ENCODE measurements at places on chromosomes 7 and 10.
A peak's percentile ranks its signal among the peaks of the same experiment; 100 is the strongest.

GRCh38 chr7:144468990-144469732 lies 65.7 kb upstream of the NOBOX start:
- no peak for DNase-seq

- no peak for DNase-seq
These were observed 5.7 kb downstream of the NAT16 start for GRCh38 chr7:101174322-101174854.

- no peak for DNase-seq
These were observed 1.7 kb downstream of the CXCL12 start for GRCh38 chr10:44382981-44383748.

DNA sequence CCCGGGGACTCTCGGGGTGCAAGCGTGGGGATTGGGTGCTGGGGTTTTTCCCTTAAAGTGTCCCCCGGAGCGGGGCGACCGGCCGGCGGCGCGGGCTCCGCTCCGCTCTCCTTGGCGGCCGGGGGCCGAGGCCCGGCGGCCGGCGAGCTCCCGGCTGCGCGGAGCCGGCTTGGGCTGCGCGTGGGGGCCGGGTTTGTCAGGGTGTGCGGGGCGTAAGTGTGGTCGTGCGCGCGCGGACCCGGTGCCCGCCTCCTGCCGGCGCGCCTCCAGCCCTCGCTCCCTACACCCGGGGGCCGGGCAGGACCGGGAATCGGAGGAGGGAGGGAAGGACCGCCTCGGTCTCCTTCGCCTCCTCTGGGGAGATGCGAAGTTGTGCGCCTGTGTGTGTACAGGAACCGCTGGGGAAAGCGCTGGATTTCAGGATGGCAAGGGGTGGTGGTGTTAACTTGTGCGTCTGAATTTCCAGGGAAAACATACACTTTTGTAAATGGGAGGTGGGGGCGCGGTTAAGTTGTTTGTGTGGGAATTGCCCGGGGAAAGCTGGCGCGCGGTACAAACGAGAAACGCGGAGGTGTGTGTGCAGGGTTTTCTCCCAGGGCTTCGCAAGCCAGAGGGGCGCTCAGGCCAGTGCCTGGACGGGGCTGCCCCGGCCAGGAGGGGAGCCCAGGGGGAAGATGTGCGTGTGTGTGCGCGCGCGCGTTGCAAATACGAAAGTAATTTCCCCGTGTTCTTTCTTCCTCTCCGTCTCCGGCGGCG lies 737 bp downstream of the ZMIZ1 start:
- no peak for DNase-seq

DNA sequence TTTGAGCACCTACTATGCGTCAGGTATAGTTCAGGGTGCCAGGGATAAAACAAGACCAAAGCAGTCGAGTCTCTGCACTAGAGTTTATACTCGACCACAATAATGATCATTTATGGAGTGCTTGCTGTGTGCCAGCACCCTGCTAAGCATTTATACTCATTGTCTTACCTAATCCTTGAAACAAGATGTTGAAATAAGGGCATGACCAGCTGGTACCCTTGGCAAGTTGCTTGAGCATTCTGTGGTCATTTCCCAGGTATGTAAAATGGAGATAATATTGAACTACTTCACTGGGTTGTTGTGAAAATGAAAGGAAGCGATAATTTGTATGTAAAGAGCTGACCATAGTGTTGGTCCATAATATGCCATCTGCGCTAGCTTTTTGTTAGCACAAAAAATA lies 185.4 kb downstream of the CYP26A1 start:
- DNase-seq = no peak

GRCh38 chr10:128927497-128928161 lies 539.4 kb upstream of the MGMT start:
- DNase-seq = peak; percentile 24

GRCh38 chr10:43391496-43391895 lies 17.5 kb downstream of the HNRNPF start:
- no peak for DNase-seq

- DNase-seq = no peak
These were observed 22.4 kb upstream of the ODAD2 start for GRCh38 chr10:28020993-28021982.

DNA sequence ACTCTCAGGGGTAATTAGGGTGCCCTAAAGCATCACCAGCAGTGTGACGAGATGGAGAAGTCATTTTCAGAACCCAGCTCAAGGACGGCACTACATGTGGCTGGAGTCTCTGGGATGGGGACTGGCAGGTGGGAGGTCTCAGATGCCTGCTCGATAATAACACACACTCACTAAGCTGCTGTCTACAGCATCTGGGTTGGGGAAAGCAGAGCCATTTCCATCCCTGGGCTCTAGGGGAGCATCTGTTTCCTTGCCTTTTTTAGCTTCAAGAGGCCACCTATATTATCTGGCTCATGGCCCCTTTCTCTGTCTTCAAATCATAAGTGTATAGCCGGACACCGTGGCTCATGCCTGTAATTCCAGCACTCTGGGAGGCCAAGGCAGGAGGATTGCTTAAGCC lies 79.6 kb downstream of the SH3PXD2A start:
- DNase-seq = no peak

GRCh38 chr10:11604865-11605650 lies 6.4 kb downstream of the USP6NL start:
- DNase-seq = no peak

GRCh38 chr7:20304366-20304765 lies 26.3 kb upstream of the ITGB8 start:
- DNase-seq = no peak

DNA sequence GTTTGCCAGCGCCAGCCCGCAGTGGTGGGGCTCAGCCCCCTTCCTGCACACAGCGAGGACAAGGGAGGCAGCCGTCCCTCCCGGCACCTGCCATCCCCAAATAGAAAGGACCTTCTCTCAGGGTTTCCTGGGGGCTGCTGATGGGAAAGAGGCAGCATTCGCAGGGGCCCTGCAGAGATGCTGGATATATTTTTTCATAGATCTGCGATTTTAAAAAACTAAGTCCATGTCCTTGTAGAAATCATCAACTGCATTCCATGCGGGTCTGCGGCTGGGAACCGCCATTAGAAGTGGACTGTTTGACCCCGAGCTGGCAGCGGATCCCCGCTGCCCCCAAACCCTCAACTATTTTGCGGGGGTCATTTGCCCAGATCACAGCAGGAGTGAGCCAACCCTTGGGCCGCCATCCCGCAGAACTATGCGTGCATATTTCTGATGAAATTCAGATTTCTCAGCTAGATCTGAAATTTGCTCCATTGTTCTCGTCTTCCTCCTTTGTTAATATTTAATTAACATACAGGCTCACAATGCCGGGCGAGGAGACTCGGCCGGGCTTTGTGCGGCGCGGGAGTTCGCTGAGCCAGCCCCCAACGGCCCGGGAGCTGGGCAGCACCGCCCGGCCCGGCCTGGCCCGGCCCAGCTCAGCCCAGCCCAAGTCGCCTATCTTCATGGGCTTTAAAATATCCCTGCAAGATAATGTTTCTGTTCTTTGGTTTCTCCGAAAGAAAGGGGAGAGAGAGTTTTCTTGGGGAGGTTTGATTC lies 2.0 kb downstream of the EN2 start:
- DNase-seq = no peak

DNA sequence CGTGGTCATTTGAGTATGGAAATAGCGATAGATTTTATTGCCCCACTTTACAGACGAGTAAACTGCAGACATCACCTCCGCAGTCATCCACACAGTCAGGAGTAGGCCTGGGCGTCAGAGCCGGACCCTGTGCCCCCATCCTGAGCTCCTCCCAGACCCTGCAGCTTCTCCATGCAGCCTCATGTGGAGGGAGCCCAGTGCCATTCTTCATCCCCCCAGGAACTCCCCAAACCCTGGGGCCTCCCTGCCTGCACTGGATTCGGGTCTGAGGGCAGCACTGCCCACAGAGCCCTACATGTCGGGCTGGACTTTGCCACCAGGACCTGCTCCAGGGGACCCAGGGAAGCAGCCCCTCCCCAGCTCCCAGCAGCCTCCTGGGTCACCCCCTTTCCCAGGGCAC lies 100.8 kb downstream of the MKI67 start:
- no peak for DNase-seq

GRCh38 chr7:156994417-156994816 lies 16.0 kb downstream of the MNX1 start:
- no peak for DNase-seq

GRCh38 chr10:89699581-89700064 lies 1.8 kb upstream of the KIF20B start:
- no peak for DNase-seq

- DNase-seq = no peak
These were observed 209.8 kb downstream of the ACTR3B start for GRCh38 chr7:152969335-152969734.

DNA sequence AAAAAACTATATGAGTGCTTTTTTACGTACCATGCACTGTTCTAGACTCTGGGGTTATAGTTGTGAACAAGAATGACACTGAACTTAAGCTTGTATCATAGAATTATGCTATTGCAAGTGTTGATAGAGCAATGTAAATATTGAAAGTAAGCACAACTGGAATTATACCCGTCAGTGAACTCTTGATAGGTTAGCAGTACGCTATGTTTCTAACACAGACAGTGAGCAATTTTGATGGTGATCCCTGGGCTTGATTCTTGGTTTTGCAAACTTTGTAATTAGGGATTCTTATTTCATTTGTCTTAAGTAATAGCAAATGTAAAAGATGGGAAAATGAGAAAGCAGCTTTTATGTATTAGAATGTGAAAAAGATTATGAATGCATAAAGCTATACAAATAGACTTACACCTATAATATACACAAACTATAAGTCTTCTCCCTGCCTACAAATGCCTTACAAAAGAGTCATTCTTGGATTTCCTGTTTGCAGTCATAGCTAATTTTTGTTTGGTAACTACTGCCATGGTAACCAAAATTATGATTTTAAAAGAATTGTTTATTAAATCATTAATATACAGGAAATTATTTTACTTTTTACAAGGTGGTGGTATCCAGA lies 6.7 kb downstream of the TES start:
- DNase-seq = no peak

DNA sequence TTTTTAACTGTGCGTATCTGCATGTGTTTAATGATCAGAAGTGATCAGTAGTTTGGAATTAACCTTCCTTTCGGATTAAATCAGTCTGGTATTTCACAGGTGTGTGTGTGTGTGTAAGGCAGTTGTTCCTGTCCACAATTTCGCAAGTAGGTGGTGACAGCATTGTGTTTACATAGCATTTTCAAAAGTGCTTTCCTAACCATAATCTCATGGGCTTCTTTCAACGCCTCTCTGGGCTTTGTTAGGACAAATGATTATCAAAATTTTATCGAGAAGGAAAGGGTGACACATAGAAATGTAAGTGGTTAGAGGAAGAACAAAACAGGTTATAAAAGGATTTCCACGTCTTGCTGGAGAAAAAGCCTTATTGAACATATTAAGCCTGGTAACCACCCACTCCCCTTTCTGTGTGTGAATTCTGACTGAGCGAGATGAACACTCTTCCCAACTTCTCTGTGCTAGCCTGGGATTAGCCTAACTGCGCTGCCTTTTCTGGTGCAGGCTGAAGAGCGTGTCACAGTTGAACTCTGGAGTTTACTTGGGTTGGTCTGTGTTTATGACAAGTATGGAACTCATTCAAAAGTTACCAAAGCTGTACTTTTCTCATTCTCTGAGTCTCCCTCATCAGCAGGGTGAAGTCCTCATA lies 292.3 kb upstream of the PITRM1 start:
- DNase-seq = no peak

- no peak for DNase-seq
These were observed 29.9 kb downstream of the PANK1 start for GRCh38 chr10:89615112-89615511.

DNA sequence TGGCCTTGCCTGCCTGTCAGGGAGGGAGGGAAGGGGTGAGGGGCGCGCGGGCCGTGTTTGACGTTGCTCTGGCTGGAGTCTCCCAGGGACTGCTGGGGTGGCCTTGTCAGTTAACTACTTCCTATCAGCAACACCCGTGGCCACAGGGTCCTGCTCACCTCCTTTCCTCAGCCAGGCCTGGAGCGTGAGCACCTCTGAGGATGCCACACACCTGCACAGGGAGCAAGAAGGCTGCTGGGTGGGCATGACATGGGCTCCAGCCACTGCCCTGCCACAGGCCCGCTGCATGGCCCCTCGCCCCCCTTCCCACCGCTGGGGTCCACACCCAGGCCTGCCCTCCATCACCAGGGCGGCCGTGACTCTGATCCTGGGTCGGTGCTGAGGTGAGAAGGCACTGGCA lies 212.4 kb downstream of the ELFN1 start:
- no peak for DNase-seq

DNA sequence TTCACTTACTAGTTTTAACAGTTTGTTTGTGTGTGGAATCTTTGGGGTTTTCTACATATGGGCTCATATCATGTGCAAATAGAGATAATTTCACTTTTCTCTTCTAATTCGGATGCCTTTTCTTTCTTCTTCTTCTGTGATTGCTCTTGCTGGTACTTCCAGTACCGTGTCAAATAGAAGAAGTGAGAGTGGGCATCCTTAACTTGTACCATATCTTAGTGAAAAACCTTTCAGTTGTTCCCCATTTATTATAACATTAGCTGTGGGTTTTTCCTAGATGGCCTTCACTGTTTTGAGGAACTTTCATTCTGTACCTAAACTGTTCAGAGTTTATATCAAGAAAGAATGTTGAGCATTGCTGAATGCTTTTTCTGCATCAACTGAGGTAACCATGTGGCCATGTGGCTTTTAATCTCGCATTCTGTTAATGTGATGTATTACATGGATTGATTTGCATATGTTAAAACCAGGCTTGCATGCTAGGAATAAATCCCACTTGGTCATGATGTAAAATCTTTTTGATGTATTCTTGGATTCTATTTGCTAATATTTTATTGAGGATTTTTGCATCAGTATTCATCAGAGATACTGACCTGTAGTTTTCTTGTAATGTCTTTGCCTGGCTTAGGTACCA lies 78.7 kb downstream of the FAM107B start:
- no peak for DNase-seq

DNA sequence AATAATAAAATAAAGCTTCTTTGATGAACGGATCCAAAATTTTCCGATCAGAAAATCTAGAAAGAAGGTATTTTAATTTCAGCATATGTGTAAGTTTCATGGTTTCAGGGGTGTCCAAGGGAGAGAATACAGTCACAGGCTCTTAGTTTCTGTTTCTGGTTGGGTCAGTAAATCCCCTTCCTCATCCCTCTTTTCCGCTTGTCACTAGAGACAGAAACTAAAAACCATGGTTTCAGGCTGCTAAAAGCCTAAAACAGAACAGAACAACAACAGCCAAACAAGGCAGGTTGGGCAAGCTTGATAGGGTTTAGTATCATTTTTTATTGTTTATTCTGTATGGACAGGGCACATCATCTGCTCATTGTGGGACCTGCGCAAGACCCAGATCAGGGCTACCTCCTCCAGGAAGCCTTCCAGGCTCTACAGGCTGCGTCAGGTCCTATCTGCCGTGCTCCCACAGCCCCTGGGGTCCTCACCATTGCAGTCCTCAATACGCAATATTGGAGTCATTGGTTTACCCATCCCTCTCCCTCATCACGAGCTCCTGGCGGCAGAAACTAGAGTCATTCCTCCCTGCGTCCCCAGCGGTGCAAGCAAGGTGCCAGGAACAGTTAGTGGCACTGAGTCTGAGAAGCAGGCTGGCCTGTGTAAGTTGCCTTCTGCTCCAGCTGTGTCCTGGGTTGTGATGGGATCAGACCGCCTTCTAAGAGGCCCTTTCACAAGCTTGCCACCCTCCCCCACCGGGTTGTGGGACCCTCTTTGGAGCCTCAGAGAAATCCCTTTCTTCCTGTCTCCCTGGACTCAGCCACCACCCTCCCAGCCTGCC lies 70.2 kb upstream of the CUX1 start:
- DNase-seq = no peak
